ENCODE measurements at places on chromosomes 7 and 10. TPM values are rescaled to one million over a fixed set of nuclear protein-coding genes. Genes with fewer than 3 reads are reported as not detected.
A peak's percentile ranks its signal among the peaks of the same experiment; 100 is the strongest.

Gene NACAD
- 0.85 TPM for total RNA-seq

Gene CYP26C1
- 0.33 TPM for total RNA-seq

GRCh38 chr10:60883187-60883586 lies 60.8 kb downstream of the RHOBTB1 start:
- no peak for DNase-seq

DNA sequence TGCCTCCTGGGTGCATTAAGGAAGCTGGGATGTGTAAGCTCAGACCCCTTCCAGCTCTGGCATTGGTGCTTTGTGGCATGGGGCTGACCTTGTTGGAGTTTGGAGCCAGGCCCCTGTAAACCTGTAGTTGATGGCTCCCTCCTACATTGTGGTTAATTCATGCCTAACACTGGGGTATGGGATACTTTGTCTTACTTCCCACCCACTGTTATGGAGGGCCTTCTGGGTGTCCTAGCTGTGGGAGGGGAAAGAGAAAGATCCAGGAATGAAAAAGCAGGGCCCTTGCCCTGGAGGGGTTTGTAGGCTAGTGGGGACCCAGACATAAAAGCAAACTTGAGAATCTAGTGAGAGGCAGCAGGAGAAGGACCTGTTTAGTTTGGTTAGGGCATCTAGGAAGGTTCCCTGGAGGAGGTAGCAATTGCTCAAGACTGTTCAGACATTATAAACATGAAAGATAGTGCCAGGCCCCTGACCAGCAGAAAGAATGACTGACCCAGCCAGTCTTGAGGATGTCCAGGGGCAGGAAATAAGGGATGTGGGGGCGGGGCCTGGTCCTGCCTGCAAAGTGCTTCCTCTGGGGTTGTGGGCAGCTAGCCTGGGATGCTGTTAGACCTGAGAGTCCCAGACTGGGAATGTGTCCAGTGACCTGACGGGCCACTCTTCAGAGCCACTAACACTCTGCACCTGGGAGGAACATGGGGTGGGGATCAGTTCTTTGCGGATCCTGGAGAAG lies 6.6 kb downstream of the ADAMTS14 start:
- DNase-seq: no peak

GRCh38 chr7:100584683-100585510 lies 1.0 kb downstream of the LRCH4 start:
- DNase-seq: peak; percentile 58

DNA sequence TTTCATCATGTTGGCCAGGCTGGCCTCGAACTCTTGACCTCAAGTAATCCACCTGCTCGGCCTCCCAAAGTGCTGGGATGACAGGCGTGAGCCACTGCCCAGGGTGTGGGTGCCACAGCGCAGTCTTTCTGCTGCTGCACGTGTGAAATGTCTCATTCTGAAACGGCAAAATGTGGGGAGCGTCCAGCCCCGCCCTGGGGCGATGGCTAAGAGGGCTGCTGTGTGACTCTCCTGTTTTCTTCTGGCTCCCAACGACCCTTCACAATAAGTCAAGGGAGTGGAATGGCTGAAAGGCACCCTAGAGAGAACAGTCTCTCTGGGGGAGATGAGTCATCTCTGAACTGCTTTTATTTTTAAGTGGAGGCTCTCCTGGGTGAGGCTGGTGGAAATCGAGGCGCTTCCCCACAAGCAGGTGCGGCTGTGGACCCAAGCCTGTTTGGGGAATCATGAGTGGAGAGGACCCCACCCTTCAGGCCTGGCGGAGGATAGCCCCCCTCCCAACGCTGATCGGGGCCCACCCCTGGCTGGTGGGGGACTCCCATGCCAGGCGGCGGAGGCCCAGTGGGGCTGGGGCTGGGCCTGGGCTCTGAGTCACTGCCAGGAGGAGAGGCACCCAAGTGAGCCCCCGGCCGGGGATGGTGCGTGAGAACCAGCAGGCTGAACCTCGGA lies 18.0 kb downstream of the ADAP1 start:
- no peak for DNase-seq

All from pulmonary artery endothelial cell (primary cell).